ENCODE measurements at places on chromosomes 5 and 9.

DNA sequence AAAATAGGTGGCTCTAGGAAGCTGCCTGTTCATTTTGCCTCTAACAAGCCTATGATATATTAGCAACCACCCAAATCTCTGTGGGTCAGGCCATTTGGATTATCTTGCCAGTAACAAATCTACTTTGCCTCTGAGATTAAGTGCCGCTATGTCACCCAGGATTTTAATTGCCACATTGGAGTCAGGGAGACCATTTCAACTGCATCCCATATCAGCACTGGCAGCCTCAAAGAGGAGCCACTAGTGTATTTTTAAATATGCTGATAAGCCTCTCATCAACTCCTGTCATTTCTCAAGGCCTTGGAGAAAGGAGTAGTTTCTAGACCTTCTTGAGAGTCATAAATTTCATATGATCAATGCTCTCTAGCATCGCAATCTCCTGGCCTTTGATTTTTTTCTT is 12.1 kb upstream of the ADAMTS19 start:
- no peaks in the 10 kb centered on the region for H3K36me3 ChIP-seq
- no peaks in the 10 kb centered on the region for H3K27me3 ChIP-seq
- DNase-seq, result no peak
- no peak overlapping the region for H3K4me3 ChIP-seq

- DNase-seq, result no peak
- no peaks in the 10 kb centered on the region for H3K4me1 ChIP-seq
- no peak overlapping the region for H3K4me3 ChIP-seq
- H3K27me3 ChIP-seq, result peaks cover 5% of the 10 kb centered on the region
- no peaks in the 10 kb centered on the region for H3K36me3 ChIP-seq
- H3K27ac ChIP-seq, result no peak overlapping the region
Observed at GRCh38 chr5:151684690-151685361, 1.9 kb downstream of the SPARC start.

DNA sequence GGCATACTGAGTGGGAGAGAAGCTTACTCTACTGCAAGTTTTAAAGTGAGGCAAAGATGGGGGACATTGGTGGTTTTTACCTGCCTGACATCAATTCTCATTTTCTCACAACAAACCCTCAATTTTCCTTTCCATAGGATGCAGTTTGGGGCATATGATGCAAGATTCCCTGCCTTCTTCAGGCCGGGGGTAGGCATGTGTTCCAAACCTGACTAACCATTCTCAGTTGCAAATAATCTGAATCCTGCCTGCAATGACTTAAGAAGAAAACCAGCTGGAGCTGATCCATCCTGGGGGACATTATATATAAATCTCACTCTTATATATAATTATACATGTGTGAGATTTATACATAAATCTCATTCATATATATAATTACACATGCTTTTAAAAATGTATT is 223.6 kb upstream of the EFNA5 start:
- no peaks in the 10 kb centered on the region for H3K27me3 ChIP-seq
- no peaks in the 10 kb centered on the region for H3K4me1 ChIP-seq
- H3K36me3 ChIP-seq, result no peaks in the 10 kb centered on the region

DNA sequence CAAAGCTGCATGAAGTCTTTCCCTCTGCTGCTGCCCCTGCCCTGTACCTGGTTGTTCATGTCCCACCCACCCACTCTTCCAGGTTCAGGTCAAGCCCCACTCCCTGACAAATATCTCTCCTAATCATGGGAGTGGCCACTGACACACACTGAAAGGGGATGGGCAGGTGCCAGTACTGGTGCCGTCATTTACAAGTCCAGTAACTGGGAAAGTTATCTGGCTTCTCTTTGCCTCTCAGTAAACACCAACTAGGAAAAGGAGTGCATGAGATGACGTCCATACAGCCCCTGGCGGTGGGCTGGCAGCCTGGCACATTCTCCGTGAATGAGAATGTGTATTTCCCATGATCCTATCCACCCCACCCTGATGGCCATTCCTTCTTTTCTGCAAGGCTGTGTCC is 225.2 kb downstream of the FSTL4 start:
- no peak overlapping the region for H3K4me3 ChIP-seq
- no peak overlapping the region for H3K27ac ChIP-seq
- H3K27me3 ChIP-seq, result peaks cover 3% of the 10 kb centered on the region
- no peak for DNase-seq

- H3K36me3 ChIP-seq, result no peaks in the 10 kb centered on the region
- no peak for DNase-seq
- no peak overlapping the region for H3K27ac ChIP-seq
- H3K4me1 ChIP-seq, result no peaks in the 10 kb centered on the region
- H3K4me3 ChIP-seq, result no peak overlapping the region
- no peaks in the 10 kb centered on the region for H3K27me3 ChIP-seq
Observed at GRCh38 chr5:39394946-39395345, 29.8 kb downstream of the DAB2 start.

GRCh38 chr5:179763215-179763945 is 30.4 kb upstream of the LTC4S start:
- DNase-seq, result peak; percentile 51
- H3K27ac ChIP-seq, result no peak overlapping the region
- H3K4me1 ChIP-seq, result peaks cover 48% of the 10 kb centered on the region
- H3K27me3 ChIP-seq, result no peaks in the 10 kb centered on the region
- peaks cover 22% of the 10 kb centered on the region for H3K36me3 ChIP-seq

GRCh38 chr9:134271338-134272301 is 54.6 kb upstream of the RXRA start:
- DNase-seq, result no peak
- H3K27me3 ChIP-seq, result no peaks in the 10 kb centered on the region
- H3K4me3 ChIP-seq, result no peak overlapping the region
- no peaks in the 10 kb centered on the region for H3K36me3 ChIP-seq

DNA sequence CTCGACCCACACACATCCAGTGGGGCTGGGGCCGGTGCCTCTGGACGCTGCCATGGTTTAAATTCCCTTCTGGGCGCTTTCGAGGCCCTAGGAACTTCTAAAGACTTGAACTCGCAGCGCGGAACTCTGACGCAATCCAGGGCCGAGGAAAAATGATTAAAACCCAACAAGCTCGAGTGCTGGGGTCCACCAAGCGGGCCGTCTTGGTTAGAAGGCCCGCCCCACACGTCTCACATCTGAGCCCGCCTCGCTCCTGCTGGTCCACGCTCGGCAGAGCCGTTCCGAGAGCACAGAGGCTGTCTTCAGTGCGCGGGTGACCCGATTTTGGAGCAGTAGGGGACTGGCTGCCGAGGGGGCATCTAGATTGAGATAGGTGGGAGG is 1.5 kb downstream of the CRHBP start:
- H3K27me3 ChIP-seq, result peaks cover 16% of the 10 kb centered on the region
- H3K4me1 ChIP-seq, result peaks cover 6% of the 10 kb centered on the region
- no peak for DNase-seq
- no peaks in the 10 kb centered on the region for H3K36me3 ChIP-seq

- H3K27ac ChIP-seq, result no peak overlapping the region
- H3K4me1 ChIP-seq, result peaks cover 38% of the 10 kb centered on the region
- no peak overlapping the region for H3K4me3 ChIP-seq
- no peaks in the 10 kb centered on the region for H3K36me3 ChIP-seq
- no peaks in the 10 kb centered on the region for H3K27me3 ChIP-seq
Observed at GRCh38 chr5:67190861-67191260, 5.7 kb downstream of the CD180 start.

DNA sequence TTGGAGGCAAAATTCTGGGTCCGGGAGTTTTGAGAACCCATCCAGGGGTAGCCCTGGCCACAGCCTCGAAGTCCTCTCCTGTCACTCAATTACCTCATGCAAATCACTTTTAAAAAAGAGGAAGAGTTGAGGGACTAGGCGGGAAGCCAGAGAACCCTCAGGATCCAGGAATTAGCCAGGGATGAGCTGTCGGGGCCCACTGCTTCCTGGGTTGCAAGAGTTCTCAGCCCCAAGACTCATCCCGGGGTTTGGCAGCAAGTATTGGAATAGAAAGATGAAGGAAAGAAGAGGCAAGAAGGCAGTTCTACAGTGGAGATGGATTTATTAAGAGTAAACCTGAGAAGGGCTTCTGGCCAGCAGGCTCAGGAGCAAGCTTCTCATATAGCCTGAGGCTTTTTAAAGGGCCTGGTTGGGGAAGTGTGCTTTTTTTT is 25.6 kb downstream of the C9orf50 start:
- H3K4me1 ChIP-seq, result peaks cover 20% of the 10 kb centered on the region
- peaks cover 6% of the 10 kb centered on the region for H3K27me3 ChIP-seq
- no peak for DNase-seq
- no peaks in the 10 kb centered on the region for H3K36me3 ChIP-seq
- H3K27ac ChIP-seq, result no peak overlapping the region

GRCh38 chr5:140220032-140220697 is 45.2 kb downstream of the CYSTM1 start:
- H3K27ac ChIP-seq, result no peak overlapping the region
- no peaks in the 10 kb centered on the region for H3K27me3 ChIP-seq
- H3K36me3 ChIP-seq, result no peaks in the 10 kb centered on the region
- DNase-seq, result no peak
- H3K4me1 ChIP-seq, result no peaks in the 10 kb centered on the region

GRCh38 chr9:81083067-81083466 is 606.3 kb downstream of the TLE1 start:
- H3K36me3 ChIP-seq, result no peaks in the 10 kb centered on the region
- H3K27ac ChIP-seq, result no peak overlapping the region
- H3K4me1 ChIP-seq, result no peaks in the 10 kb centered on the region
- DNase-seq, result no peak
- H3K27me3 ChIP-seq, result no peaks in the 10 kb centered on the region

DNA sequence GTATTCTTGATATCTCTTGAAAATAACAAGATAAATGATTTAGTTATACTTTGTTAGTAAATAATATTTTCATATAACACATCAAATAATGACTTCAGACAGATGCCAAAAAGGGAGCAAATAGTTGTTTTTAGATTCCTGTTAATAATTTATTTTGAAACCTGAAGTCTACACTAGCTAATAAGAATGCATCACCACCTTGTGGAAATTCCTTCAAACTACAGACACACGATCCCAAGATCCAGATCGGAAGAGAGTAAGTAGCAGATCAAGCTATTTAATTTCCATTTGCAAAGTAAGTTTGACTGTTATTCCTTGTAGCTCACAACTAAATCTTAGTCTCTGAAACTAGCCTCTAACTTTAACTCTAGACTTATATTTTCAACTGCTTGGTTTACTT is 35.5 kb upstream of the ISL1 start:
- no peaks in the 10 kb centered on the region for H3K27me3 ChIP-seq
- DNase-seq, result no peak
- no peaks in the 10 kb centered on the region for H3K36me3 ChIP-seq
- no peak overlapping the region for H3K4me3 ChIP-seq
- no peak overlapping the region for H3K27ac ChIP-seq

- H3K27me3 ChIP-seq, result no peaks in the 10 kb centered on the region
- H3K4me3 ChIP-seq, result no peak overlapping the region
- no peak overlapping the region for H3K27ac ChIP-seq
- H3K4me1 ChIP-seq, result no peaks in the 10 kb centered on the region
- no peak for DNase-seq
- no peaks in the 10 kb centered on the region for H3K36me3 ChIP-seq
Observed at GRCh38 chr9:134214386-134214765, 50.0 kb upstream of the RNU6ATAC start.

- no peaks in the 10 kb centered on the region for H3K36me3 ChIP-seq
- DNase-seq, result no peak
- no peaks in the 10 kb centered on the region for H3K4me1 ChIP-seq
- H3K27ac ChIP-seq, result no peak overlapping the region
- no peaks in the 10 kb centered on the region for H3K27me3 ChIP-seq
Observed at GRCh38 chr9:106697390-106697749, 165.6 kb upstream of the ZNF462 start.

- no peak for DNase-seq
- H3K4me1 ChIP-seq, result no peaks in the 10 kb centered on the region
- H3K27me3 ChIP-seq, result peaks cover 3% of the 10 kb centered on the region
- no peak overlapping the region for H3K27ac ChIP-seq
- no peak overlapping the region for H3K4me3 ChIP-seq
Observed at GRCh38 chr5:54874337-54875021, 110.9 kb downstream of the ESM1 start.

- H3K4me1 ChIP-seq, result no peaks in the 10 kb centered on the region
- no peaks in the 10 kb centered on the region for H3K27me3 ChIP-seq
- no peak overlapping the region for H3K4me3 ChIP-seq
Observed at GRCh38 chr9:137828527-137829259, 48.9 kb upstream of the CACNA1B start.

DNA sequence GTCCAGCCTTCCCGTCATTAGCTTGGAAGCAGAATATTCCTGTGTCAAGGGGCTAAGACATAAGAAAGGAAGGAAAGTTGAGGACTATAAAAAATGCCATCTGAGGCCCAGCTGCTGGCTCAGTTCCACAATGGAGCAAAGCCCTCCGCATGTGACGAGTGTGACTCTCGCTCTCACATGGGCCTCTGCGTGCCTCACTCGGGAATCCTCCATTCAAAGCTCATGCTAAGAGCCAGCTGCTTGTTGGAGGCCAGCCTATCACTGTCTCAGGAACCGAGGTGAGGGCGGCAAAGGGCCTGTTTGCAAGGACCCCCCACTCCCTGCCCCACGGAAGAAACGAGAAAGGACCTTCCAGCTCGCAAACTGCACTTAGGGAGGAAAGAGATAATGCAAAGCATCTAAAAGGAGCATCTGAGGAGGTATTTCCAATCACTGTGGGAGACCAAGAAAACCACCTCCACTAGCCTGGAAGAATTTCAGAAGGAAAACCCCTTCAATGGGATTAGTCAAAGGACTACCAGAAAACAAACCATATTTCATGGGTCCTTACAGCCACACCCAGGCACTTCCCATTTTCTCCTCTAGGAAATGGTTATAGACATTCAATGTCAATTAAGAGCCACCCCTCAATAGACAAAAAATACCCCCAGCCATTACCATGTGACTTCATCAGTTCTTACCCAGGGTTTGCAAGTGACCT is 95.3 kb downstream of the PRRT1B start:
- H3K36me3 ChIP-seq, result peaks cover 62% of the 10 kb centered on the region
- H3K4me3 ChIP-seq, result no peak overlapping the region
- no peaks in the 10 kb centered on the region for H3K27me3 ChIP-seq
- no peak for DNase-seq
- H3K27ac ChIP-seq, result peak overlapping the region; percentile 9
- peaks cover 44% of the 10 kb centered on the region for H3K4me1 ChIP-seq

GRCh38 chr5:123359454-123360200 is 63.6 kb downstream of the CEP120 start:
- no peak for DNase-seq
- no peaks in the 10 kb centered on the region for H3K27me3 ChIP-seq
- H3K36me3 ChIP-seq, result peaks cover 38% of the 10 kb centered on the region
- no peak overlapping the region for H3K4me3 ChIP-seq
- no peak overlapping the region for H3K27ac ChIP-seq

GRCh38 chr5:166349046-166349445 is 1942.4 kb upstream of the WWC1 start:
- H3K4me3 ChIP-seq, result no peak overlapping the region
- no peak overlapping the region for H3K27ac ChIP-seq
- no peaks in the 10 kb centered on the region for H3K36me3 ChIP-seq
- no peaks in the 10 kb centered on the region for H3K4me1 ChIP-seq

DNA sequence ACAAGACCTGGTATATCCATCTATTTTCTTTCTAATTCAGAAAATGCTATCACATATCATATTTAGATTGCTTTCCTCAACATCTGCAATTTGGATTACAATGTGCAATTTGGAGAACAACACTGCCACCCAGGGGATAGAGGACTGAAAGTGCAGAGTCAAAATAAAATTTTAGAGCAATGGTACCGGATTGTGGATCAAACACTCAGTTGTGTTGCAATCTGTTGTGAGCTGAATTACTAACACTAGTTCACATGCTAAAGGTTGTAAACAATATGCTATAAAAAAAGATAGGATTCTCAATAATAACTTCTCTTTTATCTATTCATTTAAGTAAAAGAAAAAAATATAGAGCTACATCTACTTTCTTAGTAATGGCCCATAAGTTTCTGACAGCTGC is 11.9 kb upstream of the SRFBP1 start:
- H3K4me1 ChIP-seq, result no peaks in the 10 kb centered on the region
- no peak overlapping the region for H3K4me3 ChIP-seq
- peak; percentile 9 for DNase-seq
- no peak overlapping the region for H3K27ac ChIP-seq

Data from CD4-positive, alpha-beta memory T cell (primary cell).